Mucosa of descending colon (tissue), 3 donors: ENCODE measurements at places on chromosomes 6 and 20. TPM values are rescaled to one million over a fixed set of nuclear protein-coding genes. Genes with fewer than 3 reads are reported as not detected.

GRCh38 chr6:168239044-168239773 lies 80.4 kb downstream of the DACT2 start:
- DNase-seq, result no peak

DNA sequence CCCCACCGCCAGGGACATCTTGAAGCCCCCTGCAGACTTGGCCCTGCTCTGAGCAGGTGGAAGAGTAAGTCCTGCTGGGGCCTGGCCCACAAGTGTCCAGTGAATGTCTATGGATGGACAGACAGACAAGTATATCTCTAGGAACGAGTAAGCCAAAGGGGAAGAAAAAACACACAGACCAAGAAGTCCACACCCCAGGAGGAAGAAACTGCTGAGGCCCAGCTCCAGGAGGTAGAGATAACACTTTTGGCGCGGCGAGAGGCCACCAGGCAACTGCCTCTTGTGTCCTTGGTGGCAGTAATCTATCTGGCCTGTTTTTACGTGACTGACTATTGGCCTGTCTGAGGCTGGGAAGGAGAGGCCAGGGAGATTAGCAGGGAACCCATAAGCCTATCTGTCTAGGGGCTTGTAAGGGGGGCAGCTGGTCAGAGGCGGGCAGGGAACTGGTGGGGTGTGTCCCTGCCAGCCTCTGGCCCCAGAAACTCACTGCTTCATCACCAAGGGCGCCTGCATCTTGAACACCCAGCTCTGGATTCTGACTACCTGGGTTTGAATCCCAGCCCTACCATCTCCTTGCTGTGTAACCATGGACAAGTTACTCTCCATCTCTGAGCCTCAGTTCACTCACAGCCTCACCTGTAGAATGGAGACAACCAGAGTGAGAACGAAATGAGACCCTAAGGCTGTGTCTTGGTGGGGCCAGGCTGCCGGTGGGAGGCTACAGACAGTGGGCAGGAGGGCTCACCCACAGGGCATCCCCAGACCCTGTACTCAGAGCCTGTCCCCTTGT lies 31.3 kb downstream of the C20orf203 start:
- DNase-seq, result no peak

- no peak for DNase-seq
These were observed 336.3 kb upstream of the NOX3 start for GRCh38 chr6:155791891-155792290.

DNA sequence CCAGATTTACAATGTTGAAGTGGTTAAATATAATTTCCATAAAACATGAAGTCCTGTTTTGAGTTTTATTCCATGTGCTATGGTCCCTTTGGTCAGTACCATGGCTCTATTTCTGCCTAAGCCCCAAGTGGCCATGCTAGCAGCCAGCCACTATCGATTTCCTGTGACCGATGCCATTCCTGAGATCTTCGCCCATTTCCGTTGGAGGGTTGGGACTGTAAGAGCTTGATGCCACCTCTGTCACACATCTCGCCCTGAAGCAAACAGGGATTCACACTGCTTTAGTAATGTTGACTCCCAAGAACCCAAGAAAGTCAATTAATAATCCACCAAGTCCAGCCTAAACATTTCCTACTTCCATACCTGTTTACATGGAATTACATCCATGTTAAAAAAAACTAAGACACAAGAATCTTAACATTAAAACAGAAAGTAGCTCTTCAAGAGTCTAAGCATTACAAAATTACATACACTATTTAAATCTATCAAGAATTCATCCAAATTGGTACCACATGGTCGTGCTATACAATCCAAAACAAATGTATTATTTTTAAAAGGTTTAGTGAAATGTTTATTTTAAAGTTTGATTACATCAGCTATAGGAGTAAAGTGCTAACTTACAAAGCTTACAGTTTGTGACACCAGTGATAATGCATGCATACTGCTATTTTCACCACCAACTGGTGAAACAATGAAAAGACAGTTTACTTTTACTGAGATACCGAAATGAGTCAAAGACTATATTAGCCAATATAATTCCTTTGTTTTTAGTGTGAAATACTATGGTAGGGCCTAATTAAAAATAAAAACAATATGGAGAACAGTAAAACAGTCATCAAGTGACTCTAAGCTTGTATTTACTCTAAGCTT lies 2.5 kb downstream of the RBM39 start:
- no peak for DNase-seq

Gene TASP1
- 13.3 TPM for total RNA-seq

Gene ZC3H12D
- total RNA-seq, result 8.9 TPM
